ENCODE measurements at places on chromosomes 4 and X.

- DNase-seq: no peak
These were observed 68.5 kb downstream of the NPNT start for GRCh38 chr4:105963461-105964400.

GRCh38 chrX:124362761-124363160, 16.4 kb downstream of the SH2D1A start:
- no peak for DNase-seq

DNA sequence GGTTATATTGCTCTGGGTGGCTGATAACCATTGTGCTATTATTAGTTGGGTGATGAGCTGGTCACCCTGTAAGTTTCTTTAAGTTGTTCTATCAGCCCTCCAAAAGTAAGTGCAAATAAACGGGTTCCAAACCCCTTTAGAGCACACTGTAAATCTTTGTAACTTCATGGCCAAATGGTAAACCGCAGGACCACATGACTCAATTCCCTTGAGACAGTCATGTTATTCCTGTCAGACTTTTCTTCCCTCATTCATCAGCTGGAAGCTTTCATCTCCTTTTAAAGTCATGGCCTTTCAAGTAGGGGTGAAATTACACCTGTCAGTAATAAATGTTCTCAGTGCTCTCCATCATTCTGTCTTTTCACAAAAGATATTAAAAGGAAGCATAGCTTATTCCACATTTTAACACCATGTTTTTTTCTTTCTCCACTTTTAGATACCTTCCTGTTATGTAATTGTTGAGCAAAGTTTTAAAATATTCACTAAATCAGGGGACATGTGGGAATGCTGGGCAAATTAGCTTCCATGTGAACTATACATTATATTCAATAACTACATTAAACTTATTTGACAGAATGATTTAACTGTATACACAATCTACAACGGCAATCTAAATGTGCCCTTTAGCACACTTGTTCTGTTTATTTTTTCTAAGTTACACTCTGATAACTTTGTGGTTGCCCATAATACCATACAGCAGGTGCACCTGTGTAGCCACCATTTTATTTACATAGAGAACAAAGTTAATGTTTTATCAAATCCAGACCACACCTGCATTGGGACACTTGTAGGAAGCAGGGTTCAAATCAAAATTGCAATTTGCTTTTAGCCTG, 275.5 kb downstream of the CFAP299 start:
- no peak for DNase-seq

DNA sequence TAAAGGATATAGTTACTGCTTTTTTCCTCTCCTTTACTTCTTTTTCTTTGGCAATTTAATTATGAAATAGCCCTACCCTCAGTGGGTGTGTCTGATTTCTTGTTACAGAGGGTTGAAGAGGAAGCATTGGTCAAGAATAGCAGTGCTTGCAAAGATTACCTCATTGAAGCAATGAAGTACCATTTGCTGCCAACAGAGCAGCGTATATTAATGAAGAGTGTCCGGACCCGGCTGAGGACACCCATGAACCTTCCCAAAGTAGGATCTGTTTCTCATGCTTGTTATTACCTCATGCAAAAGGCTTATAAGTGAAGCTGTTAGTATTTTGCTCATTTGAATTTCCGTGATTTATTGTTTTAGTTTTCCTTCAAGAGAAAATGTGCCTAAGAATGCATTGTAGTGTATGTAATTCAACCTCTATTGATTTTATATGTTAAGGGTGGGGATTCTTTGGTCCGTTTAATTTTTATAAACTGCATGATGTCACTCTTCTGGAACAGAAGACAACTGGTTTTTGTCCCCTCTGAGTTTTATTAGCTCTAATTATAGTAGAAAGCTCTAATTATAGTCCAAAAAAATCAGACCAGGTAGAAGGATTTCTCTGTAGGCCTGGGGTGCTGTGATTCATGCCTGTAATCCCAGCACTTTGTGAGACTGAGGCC, 27.9 kb upstream of the MSMO1 start:
- no peak for DNase-seq

DNA sequence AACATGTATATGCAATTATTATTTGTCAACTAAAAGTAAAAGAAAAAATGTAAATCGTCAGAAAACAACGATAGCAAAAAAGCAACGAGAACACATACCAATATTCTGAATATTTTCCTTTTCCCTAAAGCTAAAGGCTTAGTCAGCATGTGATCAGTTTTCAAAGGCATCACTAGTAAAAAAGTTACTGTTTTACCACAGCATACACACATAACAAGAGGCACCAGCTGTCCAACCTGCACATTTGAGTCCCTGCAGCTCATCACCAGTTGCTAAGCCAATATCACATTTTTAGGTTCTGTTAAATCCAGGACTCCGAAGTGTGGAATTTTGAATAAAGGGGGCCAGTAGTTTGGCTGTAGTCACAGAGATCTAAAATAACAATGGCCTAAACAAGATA, 203.8 kb downstream of the ADGRA3 start:
- DNase-seq: no peak

GRCh38 chrX:54825716-54826438, 18.3 kb downstream of the MAGED2 start:
- no peak for DNase-seq

GRCh38 chrX:39149761-39150160, 348.5 kb downstream of the MID1IP1 start:
- DNase-seq: peak; percentile 12

GRCh38 chr4:139176302-139177048, 543 bp downstream of the ELF2 start:
- DNase-seq: no peak

DNA sequence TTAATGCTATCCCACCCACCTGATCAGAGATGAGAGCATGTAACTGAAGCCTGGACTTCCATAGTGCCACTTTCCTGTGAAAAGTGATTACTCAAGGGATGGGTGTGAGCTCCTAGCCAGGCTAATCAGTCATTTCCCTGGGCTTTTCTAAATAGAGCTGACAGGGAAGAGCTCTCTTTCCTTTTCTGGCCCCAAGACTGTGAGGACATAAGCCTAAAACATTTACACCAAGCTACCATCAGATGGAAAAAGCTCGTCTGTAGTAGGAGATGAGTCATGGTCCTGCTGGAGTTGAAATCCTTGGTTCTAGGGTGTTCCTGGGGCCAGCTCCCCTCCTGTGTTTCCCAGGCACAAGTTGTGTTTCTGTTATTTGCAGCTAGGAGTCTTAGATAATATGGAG, 52.4 kb upstream of the NDP start:
- no peak for DNase-seq

GRCh38 chrX:30679369-30679768, 26.1 kb downstream of the GK start:
- no peak for DNase-seq

- no peak for DNase-seq
These were observed 103.6 kb upstream of the BMP3 start for GRCh38 chr4:80926891-80927290.

DNA sequence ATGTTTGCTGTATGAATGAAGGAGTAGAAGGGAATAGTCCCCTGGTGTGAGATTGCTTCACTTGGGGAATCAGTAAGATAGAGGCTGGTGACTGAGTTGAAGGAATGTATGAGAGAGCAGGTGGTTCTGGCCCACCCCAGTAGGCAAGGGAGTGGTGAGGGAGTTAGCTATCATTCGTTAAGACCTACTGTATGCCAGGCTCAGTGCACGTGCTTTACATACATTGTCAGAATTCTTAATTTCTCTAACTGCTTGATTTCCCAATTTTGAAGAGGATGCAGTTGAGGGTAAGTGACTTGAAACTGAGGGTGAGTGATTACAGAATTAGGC, 700 bp downstream of the VMA21 start:
- no peak for DNase-seq

DNA sequence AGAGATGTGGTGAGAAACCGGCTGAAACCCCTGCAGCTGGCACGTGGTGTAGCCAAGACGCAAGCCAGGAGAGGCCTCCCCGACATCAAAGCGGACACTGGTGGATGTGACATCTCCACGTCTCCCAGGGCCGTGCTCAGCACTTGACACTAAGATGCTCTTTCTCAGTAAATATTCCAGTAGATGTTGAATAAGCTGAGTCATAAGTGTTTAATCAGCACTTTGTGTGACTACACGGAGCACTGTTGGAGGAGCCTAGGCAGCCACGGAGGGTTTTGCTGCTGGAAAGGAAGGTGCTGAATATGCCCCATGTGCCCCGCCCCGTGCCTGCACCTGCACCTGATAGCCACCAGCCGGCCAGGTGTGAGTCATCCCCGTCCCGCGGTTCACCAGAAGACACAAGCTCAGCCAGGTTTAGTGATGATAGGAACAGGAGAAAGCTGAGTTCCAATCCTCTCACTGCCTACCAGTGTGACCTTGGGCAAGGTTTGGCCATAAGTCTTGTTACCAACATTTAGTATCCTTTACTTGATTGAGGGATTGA, 29.0 kb upstream of the C4orf50 start:
- DNase-seq: no peak

- DNase-seq: no peak
These were observed 97.3 kb downstream of the PPP1R2C start for GRCh38 chrX:42680666-42681065.

DNA sequence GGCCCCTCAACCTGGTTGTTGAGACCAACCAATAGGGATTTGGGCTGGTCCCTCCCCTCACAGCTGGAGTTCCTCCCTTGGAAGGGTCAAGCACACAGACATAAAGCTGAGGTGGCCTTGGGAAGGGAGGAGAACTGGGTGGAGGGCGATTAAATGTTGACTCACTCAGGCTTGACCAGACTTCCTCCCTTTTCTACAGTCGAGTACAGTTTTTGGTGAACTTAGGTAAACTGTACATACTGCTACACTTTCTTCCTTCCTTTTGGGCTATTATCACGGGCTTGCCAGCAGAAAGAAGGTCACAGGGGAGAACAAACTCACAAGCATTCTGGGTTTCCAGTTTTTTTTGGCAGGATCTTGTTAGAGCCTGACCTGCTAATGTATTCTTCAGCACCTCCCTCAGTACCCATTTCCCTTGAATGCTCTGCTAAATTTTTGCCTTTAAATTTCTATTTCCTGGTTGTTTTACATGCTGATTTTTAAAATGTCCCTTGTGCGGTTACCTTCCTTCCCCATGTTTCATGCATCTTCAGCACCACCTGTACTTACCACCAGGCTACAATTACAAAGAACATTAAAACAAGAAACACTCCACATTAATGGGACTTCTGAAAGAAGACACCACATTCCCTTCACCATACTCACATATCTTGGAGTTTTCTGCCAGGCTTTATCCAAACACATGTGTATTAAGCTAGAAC, 135.2 kb upstream of the RASGEF1B start:
- no peak for DNase-seq

DNA sequence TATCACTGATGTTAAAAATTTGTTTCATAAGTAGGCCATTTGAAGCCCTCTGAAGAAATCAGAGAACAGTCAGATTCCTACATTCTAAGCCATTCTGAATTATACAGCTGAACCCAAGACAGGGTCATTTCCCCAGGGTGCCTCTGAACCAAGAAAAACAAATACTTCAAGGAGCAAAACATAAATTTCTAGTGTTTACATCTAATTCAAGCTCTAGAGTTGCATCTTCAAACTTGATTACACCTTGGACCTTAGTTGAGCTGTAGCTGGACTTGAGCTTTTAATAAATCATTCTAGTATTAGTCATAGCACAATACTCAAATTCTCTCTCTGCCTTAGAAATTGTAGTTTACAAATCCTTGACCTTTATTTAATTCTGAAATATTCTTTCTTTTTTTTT, 87.6 kb upstream of the IL15 start:
- DNase-seq: no peak

DNA sequence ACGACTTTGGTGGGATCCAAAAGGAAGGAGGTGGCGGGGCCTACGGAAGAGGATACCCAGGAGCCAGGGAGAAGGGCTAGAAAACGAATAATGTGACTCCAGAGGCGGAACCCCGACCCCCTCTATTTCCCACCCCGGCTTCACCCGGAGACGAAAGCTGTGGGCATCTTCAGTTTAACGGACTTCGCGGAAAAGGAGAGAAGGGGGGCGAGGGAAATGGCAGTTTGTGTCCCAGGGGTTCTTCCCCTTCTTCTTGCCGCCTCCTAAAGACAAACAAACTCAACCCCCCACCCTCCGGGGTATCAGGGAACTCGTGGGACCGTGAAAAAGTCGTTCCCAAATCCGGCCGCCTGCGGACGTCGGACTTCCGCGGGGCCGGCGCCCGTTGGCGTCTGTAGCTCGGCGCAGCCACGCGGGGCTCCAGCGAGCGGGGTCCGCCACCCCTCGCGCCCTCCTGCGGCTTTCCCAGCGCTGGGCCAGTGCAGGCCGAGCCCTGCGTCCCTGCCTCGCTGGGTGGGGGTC, 3.6 kb upstream of the LEF1 start:
- no peak for DNase-seq

DNA sequence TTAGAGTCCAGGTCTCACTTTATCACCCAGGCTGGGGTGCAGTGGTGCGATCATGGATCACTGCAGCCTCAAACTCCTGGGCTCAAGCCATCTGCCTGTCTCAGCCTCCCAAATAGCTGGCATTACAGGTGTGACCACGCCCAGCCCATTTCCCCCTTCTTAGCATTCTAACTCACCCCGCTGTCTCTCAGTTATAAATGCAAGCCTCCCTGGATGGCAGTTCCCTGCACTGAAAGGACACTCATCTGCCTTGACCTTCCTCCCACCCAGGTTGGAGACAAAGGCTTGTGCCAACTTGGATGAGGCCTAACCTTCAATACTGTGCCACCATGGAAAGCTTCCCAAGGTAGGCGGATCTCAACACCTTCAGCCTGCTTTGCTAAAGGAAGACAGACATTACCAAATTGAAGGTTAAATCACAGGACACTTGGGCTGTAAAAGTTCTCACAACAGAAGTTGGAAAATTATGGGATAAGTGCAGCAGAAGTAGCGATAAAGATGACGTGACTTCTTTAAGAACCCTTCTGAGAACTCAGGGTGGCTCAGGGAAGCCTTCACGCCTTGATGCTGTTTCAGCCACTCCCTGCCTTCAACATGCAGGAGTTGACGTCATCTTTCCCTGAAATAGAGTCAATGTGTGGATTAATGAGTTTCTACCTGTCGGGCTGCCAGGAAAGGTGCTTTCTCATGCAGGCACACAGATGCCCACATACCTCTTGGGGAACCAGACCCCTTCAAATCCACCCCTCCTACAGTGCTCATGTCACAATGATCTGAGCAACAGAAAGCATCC, 10.6 kb upstream of the GPM6B start:
- DNase-seq: no peak

DNA sequence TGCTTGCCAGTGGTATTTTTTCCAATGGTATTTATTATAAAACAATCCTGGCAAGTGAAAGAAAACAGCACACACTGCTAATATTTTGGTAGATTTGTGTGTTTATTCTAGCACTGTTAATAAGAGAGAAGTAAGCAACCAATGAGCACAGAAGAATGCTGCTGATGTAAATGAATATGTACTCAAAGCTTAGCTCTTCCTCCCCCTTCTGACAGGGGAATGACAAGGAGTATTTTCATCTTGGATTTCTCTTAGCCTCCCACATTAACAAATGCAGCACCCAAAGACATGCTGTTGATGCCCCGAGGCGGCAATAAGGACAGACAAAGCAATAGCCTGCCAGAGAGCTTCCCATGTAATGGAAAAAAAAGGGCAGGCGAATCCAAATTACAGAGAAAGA, 18.6 kb downstream of the ARHGAP6 start:
- DNase-seq: no peak

- no peak for DNase-seq
These were observed 20.0 kb downstream of the HCCS start for GRCh38 chrX:11131146-11131545.
